ENCODE measurements at places on chromosomes 12 and 14.

DNA sequence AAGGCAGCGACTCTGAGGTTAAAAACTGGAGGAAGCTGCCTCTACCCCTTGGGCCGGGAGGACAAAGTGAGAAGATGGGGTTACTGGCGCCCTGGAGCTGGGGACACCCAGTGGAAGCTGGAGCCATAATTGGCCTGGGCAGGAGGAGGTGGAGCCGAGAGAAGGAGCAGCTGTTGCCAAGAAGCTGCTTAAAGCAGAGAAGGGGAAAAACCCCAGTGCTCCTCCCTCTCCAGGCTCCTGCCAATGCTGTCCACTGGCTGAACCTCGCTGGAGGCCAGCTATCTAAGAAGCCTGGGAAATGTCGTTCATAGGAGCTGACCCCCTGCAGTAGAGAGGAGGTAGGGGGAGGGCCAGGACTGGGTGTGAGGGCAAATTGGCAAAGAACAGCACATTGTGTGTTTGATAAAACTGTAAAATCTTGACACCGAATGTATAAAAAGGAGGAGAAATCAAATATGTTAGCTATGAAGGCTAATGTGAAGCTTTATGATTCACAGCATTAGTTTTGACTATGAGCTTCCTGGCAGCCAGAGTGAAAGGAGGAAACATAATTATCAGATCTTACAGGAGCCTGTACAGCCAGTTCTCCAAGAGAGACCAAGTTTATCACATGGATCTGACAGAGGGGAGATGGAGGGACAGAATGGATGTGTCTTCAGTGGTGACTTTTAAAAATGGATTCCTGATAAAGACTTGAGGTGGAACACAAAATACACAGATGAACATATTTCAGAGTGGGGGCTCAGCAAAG, 9.5 kb downstream of the HHIPL1 start:
- peak; percentile 85 for DNase-seq
- no peaks in the 10 kb centered on the region for H3K36me3 ChIP-seq
- no peaks in the 10 kb centered on the region for H3K27me3 ChIP-seq
- no peaks in the 10 kb centered on the region for H3K4me1 ChIP-seq

- no peak overlapping the region for H3K4me3 ChIP-seq
- no peaks in the 10 kb centered on the region for H3K36me3 ChIP-seq
- no peaks in the 10 kb centered on the region for H3K4me1 ChIP-seq
- H3K27ac ChIP-seq = no peak overlapping the region
- no peak for DNase-seq
- no peaks in the 10 kb centered on the region for H3K27me3 ChIP-seq
These were observed 66.3 kb downstream of the E2F7 start for GRCh38 chr12:76998908-76999556.

- no peak overlapping the region for H3K4me3 ChIP-seq
- no peak for DNase-seq
- H3K27me3 ChIP-seq = no peaks in the 10 kb centered on the region
- H3K27ac ChIP-seq = no peak overlapping the region
- H3K4me1 ChIP-seq = no peaks in the 10 kb centered on the region
- no peaks in the 10 kb centered on the region for H3K36me3 ChIP-seq
These were observed 717.8 kb downstream of the TMTC2 start for GRCh38 chr12:83404521-83404920.

DNA sequence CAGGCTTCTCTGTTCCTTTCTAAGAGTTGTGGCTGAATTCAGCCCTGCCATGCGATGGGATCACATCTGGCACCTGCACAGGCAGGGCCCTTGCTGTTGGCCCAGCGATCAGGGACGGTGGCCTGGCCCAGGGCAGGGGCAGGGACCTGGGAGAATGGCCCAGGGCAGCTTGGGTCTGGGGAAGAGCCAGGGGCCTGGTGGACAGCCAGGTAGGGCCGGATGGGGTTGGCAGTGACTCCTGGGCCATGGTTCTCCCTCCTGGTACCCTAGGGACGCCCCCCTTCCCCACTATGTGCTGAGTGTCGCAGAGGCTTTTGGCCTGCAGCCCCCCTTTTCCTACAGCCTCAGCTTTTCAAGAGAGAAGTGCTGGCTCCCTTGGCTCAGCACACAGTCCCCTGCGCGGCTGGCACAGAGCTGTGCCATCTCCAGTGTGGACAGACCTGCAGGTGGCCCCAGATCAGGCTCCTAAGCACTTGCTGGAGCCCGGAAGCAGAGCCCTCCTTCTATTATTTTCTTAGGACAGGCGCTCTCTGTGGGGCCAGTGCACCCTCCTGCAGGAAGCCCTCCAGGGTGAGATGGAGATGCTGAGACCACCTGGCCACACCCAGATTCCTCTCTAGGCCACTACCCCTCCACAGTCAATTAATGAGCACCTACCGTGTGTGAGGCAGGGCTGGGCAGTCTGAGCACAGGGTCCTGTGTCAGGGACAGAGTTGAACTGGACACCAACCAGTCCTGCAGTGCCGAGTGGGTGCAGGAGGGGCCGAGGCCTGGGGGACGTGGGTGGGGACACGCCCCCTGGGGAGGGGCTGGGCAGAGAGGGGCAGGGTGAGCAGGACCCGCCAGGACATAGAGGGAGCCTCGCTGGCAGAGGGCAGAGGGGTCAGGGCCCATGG, 267.6 kb downstream of the ADGRD1 start:
- H3K27me3 ChIP-seq = no peaks in the 10 kb centered on the region
- no peak overlapping the region for H3K27ac ChIP-seq
- H3K36me3 ChIP-seq = no peaks in the 10 kb centered on the region
- H3K4me3 ChIP-seq = no peak overlapping the region

DNA sequence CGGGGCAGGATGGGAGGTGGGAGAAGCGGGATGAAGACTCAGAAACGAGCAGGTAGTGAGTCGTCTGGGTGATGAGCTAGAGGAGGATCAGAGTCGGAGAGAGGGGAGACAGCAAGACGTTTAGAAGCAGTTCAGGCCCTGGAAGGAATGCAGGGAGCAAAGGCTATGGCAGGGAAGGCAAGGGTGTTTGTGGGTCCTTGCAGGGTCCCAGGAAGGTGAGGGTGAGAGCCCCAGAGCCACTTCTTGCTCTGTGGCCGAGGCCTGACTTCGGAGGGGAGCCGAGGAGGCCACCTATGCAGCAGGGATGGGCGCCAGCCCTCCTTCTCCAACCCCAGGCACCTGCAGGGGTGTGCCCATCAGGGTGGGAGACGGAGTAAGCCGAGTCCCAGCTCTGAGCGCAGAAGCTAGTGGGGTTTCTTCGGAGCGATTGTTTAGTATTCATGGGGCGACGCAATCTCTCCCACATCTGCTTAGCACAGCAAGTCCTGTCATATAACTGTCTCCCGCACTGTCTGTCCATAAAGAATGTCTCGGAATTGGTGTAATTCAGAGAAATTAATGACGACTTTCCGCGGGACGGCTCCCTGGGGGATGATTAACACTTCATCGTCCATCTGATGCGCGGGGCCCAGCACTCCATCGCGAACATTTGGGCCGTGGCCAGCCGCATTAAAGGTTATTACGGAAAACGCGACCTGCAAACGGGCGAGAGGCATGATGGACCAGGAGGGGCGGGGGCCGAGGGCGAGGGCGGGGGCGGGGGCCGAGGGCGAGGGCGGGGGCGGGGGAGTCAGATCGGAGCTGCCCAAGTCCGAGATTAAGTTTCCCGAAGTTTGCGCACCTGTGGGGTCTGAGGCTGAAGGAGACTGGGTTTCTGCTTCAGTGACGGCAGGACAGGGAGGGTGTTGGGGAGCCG, 12.2 kb upstream of the CALCOCO1 start:
- H3K27ac ChIP-seq = no peak overlapping the region
- DNase-seq = no peak
- peaks cover 20% of the 10 kb centered on the region for H3K4me1 ChIP-seq

DNA sequence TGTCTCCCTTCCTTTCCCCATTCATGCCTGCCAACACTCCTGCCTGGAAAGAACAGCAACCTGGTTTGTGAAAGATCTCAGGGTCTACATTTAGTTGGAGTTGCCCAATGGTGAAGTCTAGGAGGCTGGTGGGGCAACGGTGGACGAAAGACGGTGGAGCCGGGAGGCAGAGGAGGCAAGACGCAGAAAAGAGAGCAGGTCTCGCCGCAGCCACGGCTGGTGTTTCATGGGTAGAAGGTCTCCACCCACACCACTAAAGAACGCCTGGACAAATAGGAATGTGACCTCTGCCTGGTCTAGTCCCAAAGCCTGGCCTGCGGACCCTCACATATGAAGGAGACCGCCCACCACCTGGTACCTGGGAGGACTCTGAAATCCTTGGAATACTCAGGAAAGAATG, 185.6 kb downstream of the ALG10 start:
- H3K27me3 ChIP-seq = no peaks in the 10 kb centered on the region
- no peak for DNase-seq
- H3K4me3 ChIP-seq = no peak overlapping the region

DNA sequence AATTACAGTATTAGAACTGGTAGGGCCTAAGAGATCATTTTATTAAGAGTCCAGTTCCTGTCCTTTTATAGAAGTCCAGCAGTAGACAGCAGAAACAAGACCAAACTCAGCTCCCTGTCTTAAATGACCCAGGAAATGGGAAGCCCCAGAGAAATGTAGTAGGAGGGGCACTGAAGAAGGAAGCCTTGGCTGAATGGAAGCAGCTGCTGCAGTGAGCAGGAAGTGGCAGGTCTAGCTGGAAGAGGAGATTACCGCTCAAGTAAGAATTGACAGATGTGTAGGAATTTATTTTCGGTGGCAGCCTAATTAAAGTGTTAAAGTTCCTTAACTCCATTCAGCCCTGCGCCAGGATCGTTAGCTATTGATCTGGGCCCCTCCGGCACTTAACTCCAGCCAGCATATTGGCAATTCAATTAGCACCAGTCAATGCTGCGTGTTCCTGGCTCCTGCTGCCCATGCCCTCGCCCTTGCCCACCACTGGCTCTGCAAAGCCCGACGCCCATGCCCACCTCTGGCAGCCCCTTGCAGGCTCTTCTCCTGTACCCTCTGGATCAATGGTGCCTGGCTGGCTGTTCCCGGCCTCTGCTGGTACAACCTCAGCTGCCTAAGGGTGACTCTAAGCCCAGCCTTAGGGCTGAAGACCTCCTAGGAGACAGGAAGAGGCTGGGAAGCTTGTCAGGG, 21.1 kb downstream of the ZFHX2 start:
- no peaks in the 10 kb centered on the region for H3K4me1 ChIP-seq
- H3K27me3 ChIP-seq = no peaks in the 10 kb centered on the region
- DNase-seq = no peak

- peak; percentile 86 for DNase-seq
- H3K27me3 ChIP-seq = no peaks in the 10 kb centered on the region
- no peaks in the 10 kb centered on the region for H3K36me3 ChIP-seq
- H3K4me1 ChIP-seq = no peaks in the 10 kb centered on the region
- H3K27ac ChIP-seq = no peak overlapping the region
These were observed 41.3 kb upstream of the EIF5 start for GRCh38 chr14:103292426-103293374.

DNA sequence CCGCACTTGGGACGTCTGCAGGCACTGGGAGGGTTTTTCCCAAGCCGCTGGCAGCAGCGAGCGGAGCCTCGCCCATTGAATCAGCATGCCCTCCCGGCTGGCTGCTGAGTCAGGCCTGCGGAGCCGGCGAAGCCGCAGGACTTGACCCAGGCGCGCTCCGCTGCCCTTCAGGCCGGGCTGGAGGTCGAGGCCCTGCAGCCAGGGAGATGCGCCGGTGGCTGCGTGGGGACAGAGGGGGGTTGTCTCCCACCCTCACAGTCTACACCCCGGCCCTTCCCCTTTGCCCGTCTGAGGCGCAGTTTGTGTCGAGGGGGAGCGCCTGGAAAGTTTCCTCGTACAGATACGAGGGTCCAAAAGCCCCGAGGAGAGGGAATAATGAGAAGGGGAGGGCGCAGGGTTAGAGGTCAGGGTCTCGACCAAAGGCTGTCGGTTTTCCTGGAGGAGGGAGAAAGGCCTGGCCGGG, 759 bp upstream of the KLC1 start:
- peak overlapping the region; percentile 98 for H3K27ac ChIP-seq
- DNase-seq = peak; percentile 71
- no peaks in the 10 kb centered on the region for H3K36me3 ChIP-seq
- peak overlapping the region; percentile 99 for H3K4me3 ChIP-seq

- H3K36me3 ChIP-seq = no peaks in the 10 kb centered on the region
- no peak for DNase-seq
- H3K27ac ChIP-seq = peak overlapping the region; percentile 95
- H3K27me3 ChIP-seq = no peaks in the 10 kb centered on the region
- peak overlapping the region; percentile 90 for H3K4me3 ChIP-seq
These were observed 365 bp upstream of the TPI1 start for GRCh38 chr12:6866920-6867412.

DNA sequence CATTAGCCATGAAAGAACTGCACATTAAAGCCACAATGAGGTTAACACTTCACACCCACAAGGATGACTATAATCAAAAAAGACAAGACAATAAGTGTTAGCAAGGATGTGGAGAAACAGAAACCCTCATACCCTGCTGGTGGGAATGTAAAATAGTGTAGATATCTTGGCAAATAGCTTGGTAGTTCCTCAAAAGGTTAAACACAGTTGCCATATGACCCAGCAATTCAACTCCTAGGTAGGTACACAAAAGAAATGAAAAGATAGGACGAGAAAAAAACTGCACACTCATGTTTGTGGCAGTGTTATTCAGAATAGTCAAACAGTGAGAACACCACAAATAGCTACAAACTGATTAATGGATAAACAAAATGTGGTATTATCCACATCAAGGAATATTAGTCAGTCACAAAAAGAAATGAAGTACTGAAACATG, 93.5 kb downstream of the ATXN2 start:
- H3K4me1 ChIP-seq = no peaks in the 10 kb centered on the region
- H3K27ac ChIP-seq = no peak overlapping the region
- DNase-seq = no peak
- H3K27me3 ChIP-seq = no peaks in the 10 kb centered on the region

DNA sequence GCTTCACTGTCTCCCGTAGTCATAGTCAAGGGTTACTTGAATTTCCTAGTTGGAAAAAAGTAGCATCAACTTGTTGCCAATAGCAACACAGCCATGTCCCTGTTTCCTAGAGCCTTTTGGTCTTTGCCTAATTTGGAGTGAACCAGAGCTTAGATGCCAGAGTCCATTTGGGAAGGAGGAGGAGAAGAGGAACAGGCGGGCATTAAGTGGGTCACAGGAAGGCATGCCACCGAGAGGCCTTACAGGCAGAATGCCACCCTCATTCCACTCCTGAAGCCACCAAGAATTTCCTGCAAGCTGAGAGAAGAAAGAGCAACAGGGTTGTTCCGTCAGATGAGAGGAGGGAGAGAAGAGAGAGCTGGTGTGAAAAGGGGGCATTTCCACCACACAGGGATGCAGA, 339.5 kb downstream of the DPF3 start:
- H3K4me1 ChIP-seq = peaks cover 3% of the 10 kb centered on the region
- no peak overlapping the region for H3K27ac ChIP-seq
- H3K36me3 ChIP-seq = no peaks in the 10 kb centered on the region
- DNase-seq = no peak
- H3K27me3 ChIP-seq = no peaks in the 10 kb centered on the region

GRCh38 chr12:124939079-124939420, 24.6 kb upstream of the UBC start:
- H3K4me3 ChIP-seq = peak overlapping the region; percentile 52
- H3K27me3 ChIP-seq = no peaks in the 10 kb centered on the region
- H3K27ac ChIP-seq = peak overlapping the region; percentile 96
- no peaks in the 10 kb centered on the region for H3K36me3 ChIP-seq
- H3K4me1 ChIP-seq = peaks cover 6% of the 10 kb centered on the region

All from testis (tissue), 5 donors.